Stimulated activated CD4-positive, alpha-beta T cell treated with anti-CD3 and anti-CD28 coated beads, TNF-alpha, amount 100 ng/mL, for 1 hour (primary cell): ENCODE measurements at places on chromosomes 1 and 21.
A peak's percentile ranks its signal among the peaks of the same experiment; 100 is the strongest.

DNA sequence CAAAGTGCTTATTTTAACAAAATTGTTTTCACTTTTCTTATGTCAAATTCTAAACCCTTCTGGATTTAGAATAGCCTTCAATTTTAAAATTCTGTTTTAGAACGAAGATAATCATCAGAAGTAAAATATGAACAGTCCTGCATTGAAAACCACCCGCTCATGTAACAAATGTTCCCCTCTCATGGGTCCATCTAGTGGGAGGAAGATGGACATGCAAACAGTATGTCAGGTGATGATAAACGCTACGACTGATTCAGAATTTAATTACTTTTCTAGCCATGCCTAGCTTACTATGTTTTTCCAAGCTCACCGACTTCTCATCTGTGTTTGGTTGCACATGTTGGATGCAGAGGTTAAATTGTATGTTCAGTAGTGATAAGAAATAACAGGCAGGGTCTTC is 23.5 kb downstream of the SOD1 start:
- no peak for DNase-seq

DNA sequence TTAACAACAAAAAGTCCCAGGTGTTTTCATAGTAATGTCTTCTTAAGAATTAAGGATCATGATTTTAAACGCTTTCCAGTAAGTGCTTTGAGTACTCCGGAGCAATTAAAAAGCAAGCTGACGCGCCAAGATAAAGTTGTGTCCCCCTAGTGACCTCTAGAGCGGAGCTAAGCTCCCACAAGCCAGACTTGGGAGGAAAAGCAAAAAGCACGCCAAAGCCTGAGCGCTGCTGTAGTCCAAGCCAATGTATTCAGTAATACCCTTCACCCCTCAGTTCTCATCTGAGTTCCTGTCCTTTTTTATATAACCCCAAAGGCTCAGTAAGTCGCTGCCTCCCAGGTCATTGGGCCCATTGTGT is 3.5 kb upstream of the SLC44A5 start:
- DNase-seq = no peak

- no peak for DNase-seq
Measured at GRCh38 chr1:32500387-32501209, 35.7 kb downstream of the ZBTB8B start.

DNA sequence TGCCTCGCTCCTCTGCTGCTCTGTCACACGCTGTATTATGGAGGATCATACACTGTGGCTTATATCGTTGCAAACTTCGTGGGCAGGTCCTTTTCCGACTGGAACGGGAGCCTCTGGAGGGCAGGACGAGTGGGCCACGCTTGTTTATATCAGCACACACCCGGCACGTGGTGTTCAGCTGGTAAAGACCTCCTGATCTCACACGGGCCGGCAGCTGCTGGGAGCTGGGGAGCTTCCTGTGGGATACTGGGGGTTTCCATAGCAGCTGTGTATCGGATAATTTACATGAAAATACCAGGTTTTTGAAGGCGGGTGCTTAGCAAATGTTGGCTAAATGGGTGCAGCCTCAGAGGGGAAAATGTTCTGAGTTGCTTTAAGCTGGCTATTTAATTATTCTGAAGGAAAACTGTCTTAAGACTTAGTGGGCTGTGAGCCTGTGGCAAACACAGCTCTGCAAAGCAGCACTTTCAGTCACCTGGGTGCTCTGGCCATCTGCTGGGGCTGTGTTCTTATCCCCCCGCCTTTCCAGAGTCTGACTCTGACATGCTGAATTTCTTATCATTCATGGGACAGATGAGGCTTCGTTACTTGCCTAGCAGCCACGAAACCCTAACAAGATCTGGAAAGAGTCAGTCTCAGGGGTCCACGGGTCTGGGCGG is 103.6 kb upstream of the GCLM start:
- no peak for DNase-seq

- no peak for DNase-seq
Measured at GRCh38 chr1:118360817-118361216, 175.8 kb upstream of the SPAG17 start.

GRCh38 chr1:57424231-57425027 is 569 bp upstream of the DAB1 start:
- no peak for DNase-seq

GRCh38 chr1:6303397-6304012 is 42.6 kb upstream of the GPR153 start:
- no peak for DNase-seq

DNA sequence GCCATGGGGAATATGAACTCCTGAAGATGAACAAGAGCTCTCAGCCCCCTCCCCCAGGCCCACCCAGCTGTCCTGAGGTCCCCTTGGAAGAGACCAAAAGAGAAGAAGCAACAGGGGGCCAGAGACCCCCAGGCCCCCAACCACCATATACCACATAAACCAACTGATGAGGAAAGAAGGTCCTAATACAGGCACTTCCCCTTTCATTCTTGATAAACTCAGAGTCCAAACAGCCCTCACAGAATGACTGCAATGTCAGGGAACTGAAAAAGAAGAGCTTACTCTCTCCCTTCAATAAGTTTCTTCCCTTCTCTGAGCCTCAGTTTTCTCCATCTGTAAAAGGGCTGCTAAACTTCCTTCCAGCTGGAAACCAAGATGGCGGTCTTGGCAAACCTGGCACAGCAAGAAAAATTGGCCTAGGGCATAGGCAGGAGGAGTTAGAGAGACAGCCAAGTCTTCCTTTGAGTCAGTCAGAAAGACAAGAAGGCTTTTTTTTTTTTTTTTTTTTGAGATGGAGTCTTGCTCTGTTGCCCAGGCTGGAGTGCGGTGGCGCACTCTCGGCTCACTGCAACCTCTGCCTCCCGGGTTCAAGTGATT is 90.5 kb downstream of the VWA5B1 start:
- DNase-seq = no peak

GRCh38 chr1:44881011-44881632 is 38.1 kb upstream of the PTCH2 start:
- DNase-seq = no peak

DNA sequence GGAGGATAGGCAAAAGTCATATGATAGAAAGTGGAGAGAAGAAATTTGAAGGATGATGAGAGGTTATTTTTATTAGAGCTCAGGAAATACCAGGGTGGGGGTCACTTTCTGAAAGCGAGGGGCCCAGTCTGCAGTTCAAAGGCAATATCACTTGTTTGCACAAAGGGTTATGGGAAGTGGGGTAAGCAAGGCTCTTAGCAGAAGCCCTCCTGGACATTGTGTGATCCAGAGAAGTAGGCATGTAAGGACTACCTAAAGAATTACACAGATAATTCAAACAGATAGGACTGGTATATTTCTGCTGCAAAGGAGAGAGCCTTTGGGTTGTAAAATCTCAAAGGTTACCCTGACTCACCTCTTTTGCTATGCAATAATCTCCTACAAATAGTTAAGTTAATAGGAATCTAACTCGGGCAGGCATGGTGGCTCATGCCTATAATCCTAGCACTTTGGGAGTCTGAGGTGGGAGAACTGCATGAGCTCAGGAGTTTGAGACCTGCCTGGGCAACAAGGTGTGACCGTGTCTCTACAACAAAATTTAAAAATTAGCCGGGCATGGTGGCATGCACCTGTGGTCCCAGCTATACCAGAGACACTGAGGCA is 25.2 kb upstream of the PRRC2C start:
- DNase-seq = no peak

GRCh38 chr1:202176949-202177927 is 16.4 kb upstream of the LGR6 start:
- no peak for DNase-seq

GRCh38 chr1:2555634-2556276 is 416 bp upstream of the TNFRSF14 start:
- DNase-seq = peak; percentile 44

- DNase-seq = no peak
Measured at GRCh38 chr1:192161976-192162375, 3.7 kb downstream of the RGS18 start.

DNA sequence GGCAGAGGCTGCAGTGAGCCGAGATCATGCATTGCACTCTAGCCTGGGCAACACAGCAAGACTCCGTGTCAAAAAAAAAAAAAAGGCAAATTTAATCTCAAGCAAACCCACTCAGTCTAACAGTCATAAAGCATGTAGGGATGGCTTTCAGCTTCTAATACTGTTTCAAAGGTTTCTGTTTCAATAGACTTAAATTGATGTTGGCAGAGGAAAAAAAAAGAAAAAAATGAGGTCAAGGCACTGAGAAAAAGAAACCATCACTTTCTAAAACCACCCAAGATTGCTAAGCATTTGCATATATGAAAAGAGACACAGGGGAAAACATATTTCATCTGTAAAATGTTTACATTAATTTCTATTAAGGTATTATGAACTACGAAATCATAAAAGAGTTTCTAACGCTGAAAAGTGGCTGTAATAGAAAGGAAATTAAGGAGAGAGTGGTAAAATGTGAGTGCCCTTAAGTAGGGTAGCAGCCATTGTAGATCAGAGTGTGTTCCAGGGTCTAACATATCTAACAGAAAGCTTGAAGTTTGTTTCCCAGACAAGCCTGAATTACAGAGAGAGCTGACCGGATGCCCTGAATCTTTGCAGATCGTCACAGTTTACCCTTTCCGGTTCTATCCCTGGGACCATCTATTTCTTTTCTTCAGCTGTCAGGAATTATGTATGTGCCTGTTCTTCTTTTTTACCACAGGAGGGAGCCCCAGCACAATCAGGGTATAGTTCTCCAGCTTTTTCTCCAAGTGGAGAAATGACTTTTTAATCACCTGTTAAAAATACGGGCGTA is 70.0 kb downstream of the PLD5 start:
- DNase-seq = no peak

- no peak for DNase-seq
Measured at GRCh38 chr1:9653491-9654050, 2.0 kb downstream of the PIK3CD start.

DNA sequence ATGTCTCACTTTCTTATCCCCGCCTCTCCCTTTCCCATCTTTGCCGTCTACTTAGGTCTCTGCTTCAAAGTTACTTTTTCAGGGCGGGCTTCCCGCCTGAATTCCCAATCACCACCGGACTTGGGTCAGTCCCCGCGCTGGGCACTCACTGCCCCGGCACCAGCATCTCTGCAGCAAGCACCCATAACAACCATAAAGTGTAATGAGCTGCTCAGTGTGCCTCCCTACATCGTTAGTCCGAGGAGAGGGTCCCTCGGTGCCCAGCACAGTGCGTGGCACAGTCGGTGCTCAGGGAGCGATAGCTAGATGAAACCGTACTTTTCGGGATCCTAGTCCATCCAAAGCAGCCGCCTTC is 633 bp upstream of the CTPS1 start:
- peak; percentile 2 for DNase-seq
